ENCODE measurements at places on chromosomes 16 and 17.

GRCh38 chr16:80802138-80802537, 2.3 kb downstream of the CDYL2 start:
- DNase-seq = no peak

DNA sequence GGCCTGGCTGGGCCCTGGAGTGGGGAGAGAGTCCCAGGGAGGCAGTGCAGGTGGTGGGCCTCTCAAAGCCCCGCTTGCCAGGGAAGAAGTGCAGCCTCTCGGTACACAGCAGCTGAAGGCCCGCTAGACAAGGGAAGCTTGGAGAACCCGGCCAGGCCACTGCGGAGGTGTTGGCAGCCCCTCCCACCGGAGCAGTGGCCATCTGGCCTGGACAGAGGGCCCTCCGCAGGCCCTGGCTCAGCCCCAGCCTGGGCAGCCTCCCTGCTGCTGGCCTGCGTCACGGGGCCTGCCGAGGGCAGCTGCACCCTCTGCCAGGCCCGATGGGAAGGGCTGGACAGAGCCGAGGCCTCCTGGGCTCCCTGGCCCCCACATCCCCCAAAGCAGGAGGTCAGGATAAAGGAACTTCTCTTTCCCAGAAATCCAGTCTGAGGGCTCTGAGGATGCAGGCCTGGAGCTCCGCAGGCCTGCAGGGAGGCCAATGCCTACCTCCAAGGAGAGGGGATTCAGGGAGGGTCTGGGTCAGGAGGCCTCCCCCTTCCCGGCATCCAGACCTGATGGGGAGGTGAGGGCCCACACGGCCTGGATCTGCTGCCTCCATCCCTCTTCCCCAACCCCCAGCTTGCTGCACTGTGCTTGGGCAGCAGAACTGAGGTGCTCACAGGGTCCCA, 4.3 kb downstream of the SPPL2C start:
- DNase-seq = no peak

- no peak for DNase-seq
These were observed at the start of gene HES7 for GRCh38 chr17:8123695-8124349. Gene HES7, minus strand, starts transcription at chr17:8124106. Its CDS starts 22 bp downstream, at chr17:8124084.

DNA sequence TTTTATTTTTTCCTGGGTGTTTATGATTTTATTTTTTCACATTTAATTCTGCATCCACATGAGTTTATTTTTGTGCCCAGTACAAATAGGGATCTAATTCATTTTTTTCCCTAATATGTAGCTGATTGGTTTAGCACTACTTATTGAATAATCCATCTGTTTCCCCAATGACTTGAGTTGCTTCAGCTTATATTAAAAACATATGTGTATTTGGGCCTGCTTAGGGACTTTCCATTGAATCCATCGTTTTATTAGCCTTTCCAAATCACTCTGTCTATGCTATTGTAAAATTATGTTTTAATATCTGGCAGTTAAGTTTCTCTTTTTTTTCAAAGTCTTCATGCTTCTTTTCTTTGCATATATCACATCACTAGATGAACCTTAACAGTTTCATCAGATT, 42.2 kb downstream of the WWP2 start:
- no peak for DNase-seq

Data from right atrium auricular region (tissue), 2 donors.